GM13977 (cell line): ENCODE measurements at places on chromosomes 3 and 15.

DNA sequence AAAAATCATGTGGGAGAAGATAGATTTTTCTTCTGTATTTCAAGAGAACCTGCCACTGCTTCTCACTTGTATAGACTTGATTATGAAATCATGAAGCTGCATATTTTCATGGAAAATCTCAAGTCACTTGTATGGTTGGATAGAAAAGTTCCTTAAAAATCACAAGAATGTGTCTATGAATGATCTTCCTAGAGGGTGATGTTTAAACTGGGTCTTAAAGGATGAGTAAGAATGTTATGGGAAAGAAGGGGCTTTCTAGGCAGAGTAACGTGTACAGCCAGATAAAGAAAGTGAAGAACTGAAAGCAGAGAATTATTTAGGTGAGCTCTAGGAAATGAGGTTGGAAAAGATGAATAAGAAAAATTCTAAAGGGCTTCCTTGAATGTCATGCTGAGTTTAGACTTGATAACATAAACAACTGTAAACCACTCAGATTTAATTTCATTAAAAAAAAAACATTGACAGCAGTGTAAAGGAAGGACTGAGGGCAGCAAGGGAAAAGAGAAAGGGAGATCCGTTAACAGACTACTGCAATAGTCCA lies 5.0 kb downstream of the CD47 start:
- DNase-seq = no peak

DNA sequence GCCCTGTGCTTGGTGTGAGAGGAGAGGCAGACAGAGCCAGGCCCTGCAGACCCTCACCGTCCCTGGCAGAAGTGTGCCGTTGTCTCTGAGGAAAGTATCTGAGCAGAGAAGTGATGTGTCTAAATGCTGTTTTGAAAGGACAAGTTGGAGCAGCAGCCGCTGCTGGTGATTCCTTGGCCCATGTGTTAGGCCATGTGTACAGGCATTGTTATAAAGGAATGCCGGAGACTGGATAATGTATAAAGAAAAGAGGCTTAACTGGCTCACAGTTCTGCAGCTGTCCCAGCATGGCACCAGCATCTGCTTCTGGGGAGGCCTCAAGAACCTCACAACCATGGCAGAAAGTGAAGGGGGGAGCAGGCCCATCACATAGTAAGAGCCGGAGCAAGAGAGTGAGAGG lies 334.6 kb upstream of the ATP10A start:
- no peak for DNase-seq

- no peak for DNase-seq
These were observed 18.3 kb downstream of the RASA2 start for GRCh38 chr3:141505166-141505565.

- DNase-seq = no peak
These were observed 472.7 kb upstream of the CFAP20DC start for GRCh38 chr3:59522550-59522949.
